ENCODE measurements at places on chromosomes 2 and 18.

DNA sequence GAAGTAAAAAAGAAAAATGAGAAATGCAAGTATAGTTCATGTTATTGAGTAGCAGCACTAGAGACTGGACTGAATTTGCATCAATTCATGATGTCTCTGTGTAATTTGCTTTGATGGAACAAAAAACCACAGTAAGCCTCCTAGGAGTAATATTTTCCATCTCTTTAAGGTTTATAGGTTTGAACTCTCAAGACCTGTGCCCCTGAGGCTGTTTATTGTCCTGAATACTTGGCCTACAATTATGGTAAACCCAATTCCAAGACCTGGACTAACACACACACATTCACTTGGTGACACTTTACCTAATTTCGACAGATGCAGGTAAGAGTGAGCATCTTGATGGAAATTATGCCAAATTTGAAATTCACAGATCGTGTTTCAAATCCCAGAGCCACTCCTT is 71.8 kb upstream of the ZNF521 start:
- DNase-seq, result no peak

DNA sequence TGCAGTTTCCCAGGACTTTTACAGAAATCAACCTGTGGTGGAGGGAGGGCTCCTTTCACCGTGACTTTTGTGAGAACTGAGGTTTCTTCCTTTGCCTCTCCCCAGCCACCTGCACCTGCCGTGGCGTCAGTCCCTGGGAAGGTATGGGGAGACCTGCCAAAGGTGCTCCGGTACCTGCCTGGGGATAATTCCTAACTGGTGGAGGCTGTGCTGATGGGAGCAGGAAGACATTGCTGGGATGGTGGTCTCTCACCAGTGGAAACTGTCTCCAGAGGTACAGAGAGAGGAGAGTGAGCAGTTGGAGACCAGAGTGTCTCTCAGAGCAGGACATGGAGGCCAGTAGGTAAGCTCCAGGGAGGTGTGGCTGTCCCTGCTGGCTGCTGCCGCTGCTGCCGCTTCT is 52.6 kb downstream of the CIB4 start:
- no peak for DNase-seq

DNA sequence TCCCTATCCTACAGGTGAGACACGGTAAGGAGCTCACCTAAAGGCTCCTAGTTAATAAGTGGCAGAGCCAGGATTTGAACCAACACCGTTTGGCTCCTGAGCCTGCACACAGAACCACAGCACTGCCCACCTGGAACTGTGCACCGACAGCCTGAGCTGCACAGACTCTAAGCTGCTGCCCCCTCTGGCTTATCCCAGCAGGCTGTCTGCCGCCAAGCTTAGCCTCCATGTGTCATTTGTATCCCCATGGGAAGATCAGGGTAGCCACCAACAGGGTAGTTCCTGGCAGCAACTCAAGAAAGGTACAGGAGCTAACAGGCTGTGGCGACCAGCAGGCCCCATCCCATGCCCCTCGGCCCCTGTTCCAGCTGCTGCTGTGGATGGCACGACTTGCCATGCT is 135.7 kb downstream of the LRRC30 start:
- DNase-seq, result no peak

- DNase-seq, result no peak
Observed at GRCh38 chr2:45987856-45988255, 309.4 kb upstream of the EPAS1 start.

GRCh38 chr2:176193048-176193447 is 4.6 kb downstream of the HOXD1 start:
- no peak for DNase-seq

GRCh38 chr18:45336448-45336847 is 278.8 kb upstream of the SLC14A2 start:
- no peak for DNase-seq

DNA sequence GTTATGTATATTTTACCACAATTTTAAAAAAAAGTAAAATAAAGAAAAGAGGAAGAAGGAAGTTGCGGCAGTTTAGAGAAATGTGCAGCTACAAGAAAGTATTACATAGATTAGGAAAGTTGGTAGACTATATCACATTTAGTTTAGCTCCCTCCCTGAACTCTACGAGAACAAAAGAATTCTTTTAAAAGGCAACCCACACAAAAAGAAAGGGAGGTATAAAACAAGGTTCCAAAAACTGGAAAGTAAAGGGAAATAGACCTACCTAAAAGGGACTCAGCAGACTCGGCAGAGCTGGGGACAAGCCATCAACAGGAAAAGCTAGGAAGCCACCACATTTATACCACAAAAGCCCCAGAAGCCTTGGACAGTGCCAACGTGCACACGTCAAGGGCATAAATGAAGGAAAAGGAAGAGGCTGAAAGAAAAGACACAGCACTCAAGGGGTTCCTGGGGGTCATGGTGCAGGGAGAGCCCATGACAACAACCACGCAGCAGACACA is 9.1 kb downstream of the TMEM127 start:
- DNase-seq, result no peak

DNA sequence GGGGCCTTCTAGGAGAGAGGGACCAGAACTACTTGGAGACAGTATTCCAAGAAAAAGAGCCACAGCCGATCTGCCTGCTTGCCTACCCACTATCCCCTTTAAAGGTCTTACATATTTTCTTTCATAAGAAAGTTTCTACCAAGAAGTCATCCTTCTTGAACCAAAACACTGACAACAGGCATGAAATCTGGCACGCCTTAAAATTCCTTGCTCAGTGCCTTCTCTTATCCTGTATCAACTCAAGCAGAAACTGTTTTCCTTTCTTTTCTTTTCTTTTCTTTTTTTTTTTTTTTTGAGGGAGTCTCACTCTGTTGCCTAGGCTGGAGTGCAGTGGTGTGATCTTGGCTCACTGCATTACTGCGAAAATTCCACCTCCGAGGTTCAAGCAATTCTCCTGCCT is 48.3 kb upstream of the ZFP36L2 start:
- no peak for DNase-seq

GRCh38 chr2:222760301-222760897 is 88.9 kb downstream of the MOGAT1 start:
- no peak for DNase-seq

DNA sequence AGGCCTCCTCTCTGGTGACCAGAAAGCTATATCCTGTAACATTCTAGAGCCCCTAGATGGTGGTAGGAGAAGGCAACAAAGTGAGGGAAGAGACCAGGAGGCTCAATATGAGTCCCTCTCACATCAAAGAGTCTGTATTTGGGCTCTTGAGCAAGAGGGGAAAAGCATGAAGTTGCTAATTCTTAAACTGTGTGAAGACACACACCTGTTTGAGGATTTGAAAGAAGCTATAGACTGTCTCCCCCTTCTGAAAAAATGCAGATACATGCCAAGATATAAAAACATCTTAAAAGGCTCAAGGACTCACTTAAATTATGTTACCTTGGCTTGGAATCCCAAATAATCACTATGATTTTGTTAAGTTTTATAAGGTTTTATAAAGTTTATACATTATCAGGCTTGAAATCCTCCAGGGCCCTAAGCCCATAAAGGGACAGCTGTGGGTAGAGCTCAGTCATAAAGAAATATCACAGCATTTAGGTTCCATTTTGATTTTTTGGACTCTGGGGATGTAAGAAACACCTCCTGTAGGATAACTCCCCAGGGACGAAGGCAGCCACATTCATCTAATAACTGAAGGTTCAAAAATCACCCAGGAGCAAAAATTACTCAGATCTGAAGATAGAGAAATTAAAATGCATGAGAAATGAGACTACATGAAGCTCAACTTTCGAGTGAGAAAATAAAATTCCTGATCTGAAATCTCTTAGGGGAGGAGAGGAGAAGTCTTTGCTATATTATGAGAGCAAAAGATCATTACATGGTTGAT is 136.1 kb upstream of the LGALSL start:
- DNase-seq, result no peak

DNA sequence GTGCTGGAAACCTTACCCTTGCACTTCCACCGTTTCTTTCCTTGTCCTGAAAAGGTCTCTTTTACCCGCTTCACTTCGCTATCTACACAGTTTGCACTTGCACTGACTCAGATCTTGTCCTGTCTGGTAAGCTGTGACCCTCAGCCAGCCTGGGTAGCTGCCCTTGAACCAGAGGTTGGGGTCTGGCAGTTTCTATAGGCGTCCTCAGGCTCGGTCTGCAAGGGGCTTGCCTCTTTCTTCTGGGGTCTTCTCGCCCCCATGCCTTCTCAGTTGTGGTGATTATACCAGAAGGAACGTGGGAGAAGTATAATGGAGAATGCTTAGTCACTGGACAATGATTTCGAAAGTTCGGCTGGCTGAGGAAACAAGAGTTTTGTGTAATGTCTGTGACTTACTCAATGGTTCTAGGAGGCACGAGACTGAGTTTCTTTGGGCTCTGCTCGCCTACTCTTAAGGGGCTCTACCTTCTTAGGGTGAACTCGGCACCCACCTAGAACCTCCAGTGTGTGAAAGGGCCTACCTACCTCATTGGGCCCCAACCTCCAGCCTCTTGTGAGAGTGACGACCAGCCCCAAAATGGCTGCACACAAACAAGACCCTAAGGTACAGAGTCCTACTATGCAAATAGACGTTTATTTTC is 6.9 kb upstream of the STAT1 start:
- DNase-seq, result no peak

GRCh38 chr2:109005686-109006204 is 16.7 kb upstream of the EDAR start:
- no peak for DNase-seq

DNA sequence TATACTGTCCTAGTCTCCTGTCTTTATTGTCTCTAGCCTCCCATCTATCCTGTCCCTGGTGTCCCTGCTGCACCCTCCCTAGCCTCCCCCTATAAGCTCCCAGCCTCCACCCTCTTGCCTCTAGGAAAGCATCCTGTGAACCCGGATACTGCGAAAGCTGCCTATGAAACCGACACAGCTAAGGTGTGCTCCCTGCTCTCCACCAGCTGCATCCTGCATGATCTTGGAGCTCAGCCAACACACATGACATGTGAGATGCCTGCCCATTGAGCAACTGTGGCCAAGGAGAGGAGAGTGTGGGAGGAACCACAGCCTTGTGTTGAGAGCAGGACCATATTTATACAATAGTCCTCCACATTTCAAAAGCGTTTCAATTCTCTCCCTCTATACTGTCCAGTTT is 187.1 kb downstream of the ZBTB7C start:
- DNase-seq, result no peak

DNA sequence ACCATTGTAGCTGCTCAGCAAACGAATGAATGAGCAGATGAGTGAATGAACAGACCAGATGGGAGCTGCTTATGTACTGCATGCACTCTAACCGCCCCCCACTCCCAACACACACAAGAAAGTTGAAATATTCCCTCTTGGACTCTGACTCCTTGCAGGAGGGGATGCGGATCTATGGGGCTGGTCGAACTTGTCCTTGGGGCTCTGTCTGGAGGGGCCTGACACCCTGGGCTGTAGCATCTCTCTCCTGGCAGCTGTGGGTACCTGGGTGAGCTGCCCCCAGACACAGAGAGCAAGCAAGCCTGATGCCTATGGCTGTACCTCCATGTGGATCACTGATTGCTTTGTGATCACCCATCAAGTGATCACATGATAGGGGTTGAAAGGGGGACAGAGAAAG is 192.4 kb upstream of the SMAD2 start:
- no peak for DNase-seq

DNA sequence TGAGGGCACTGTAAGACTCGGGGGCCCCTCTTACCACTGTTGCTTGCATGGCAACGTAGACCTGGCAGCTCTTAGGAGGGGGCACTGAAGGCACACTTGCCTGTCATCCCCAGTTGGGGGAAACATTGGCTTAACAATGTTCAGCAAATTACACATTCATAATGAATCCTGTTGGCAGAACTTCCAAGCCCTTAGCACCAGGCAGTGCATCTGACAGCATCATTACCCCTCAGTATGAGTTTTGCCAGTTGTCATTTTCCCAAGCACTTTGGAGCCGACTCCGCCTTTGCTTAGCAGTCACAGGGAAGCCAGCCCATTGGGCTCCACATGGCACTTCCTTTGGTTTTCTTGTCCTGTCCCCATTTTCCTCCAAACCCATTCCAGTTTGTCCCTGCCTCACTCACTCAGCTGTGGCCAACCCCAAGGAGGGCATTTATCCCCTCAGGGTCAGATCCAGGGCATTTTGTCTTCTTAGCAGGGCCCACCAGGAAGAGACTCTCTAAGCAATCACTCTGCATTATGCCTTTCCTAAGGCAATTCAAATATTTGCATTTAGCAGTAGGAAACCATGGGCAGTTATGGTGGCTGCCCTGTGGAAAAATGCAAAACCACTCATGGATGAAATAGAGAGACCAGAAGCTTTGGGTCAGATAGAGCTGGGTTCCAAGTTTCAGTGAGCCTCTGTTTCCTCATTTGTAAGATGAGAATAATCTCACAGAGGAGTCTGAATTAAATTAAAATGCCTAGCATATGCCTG is 73.9 kb downstream of the VSNL1 start:
- no peak for DNase-seq

GRCh38 chr2:25301453-25302352 is 40.0 kb downstream of the DNMT3A start:
- DNase-seq, result no peak

DNA sequence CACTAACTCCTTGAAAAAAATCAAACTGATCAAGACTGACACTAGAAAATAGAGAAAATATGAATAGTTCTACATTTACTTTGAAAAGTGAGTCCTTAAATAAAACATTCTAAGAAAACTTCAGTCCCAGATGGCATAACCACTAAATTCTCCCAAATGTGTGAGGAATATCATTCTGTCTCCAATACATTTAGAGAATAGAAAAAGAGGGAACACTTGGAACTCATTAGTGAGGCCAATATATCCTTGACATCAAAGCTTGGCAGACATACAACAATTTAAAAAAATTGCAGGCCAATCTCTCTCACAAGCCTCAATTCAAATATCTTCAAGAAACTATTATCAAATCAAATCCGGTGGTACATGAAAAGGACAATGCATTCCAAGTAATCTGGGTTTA is 79.3 kb upstream of the TMEM247 start:
- DNase-seq, result no peak

GRCh38 chr2:204625135-204625534 is 79.9 kb downstream of the PARD3B start:
- no peak for DNase-seq

All from effector CD8-positive, alpha-beta T cell (primary cell).